ENCODE measurements at places on chromosomes 2 and 18.

DNA sequence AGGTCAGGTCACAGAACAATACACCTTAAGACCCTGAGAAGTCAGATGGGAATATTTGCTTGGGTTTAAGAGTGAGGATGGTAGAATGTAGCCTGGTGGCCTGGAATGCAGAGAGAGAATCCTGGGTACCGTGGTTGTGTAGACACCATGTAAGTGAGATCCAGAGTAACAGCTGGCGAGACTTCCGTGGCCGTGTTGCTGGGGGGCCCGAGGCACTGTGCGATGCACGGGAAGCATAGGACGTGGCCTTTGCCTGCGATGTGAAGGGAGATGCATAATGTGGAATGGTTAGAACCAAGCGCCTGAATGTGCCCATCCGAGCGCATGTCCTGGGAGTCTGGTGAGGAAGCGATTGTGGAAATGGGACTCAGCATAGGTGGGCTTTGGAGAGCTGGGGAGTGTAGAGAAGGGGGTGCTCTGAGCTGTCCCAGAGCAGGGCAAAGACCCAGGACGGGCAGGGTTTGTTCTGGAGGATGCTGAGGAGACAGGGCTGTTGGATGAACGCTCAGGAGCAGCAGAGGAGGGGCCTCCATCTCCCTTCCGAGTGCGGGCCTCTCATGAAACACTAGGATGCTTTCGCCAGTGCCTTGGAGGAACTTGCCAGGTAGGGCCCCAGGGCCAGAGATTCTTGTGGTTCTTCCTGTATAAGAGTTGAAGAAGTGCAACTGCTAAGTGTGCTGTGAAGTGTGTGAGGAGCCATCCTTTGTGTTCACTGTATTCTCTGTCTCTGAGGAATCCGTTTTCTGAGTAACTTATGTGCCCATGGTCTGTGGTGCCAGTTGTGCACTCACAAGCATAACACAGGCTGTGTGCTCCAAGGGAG is 7.1 kb downstream of the RNF144A start:
- DNase-seq: no peak

DNA sequence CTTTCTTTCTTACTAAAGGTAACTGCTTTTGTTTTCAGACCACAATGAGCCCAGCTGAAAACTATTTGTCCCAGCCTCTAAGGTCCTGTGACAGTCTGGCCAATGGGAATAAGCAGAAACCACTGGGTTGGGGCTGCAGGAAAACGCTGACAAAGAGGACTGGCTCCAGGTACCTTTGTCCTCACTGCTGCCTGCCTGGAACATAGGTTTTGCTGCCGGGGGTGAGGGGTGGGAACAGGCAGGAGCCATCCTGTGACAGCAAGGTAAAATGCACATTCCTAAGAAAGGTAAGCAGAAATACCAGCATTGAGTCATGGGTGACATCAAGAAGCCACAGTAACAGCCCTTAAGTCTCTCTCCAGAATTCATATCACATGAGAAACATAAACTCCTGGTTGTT is 21.6 kb downstream of the PTPN2 start:
- DNase-seq: no peak

DNA sequence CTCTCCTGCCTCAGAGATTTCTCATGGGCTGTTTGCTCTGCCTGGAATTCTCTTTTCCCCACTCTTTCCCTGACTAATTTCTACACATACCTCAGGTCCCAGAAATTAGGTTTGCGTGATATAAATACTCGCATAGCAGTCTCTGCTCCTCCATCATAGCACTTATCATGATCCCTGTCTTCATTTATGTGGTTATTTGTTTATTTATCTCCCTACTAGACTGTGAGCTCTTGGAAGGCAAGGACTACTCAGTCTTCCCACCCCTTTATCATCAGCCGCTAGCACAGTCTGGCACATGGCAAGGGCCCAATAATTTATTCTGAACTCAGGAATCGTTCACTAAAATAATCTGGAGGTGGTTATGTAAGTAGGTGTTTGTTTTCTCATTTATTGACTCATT is 79.3 kb downstream of the ADCYAP1 start:
- DNase-seq: no peak

DNA sequence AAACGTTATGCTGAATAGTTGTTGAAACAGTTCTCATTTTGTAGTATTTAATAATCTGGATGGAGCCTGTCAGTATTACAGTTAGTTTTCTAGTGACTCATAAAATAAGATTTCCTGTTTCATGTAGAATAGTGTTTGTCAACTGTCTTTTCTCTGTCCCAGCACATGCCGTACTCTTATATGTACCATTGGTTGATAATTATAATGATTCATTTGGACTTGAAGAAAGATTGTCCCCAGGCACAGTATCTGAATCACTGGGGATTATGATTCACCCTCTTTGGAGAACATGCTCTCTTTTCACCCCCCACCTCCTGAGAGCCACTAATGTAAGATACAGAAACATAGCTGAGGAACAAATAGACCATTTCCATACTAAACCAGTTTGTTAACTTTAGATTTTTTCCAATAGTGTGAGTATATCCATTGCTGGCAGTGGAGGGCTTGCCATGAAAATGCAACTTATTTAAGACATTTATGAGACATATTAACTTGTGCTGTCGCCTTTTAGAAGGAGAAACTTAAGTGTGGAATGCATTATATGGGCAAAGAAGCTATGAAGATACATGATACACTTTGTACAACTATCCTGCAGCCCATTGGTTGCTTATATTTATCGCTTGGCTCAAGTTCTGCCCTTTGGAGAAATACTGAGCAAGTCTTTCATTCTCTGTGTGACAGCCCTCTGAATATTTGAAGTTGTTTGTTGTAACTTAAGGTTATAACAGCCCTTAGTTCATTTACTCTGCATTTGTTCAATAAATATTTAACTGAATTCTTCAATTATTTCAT is 12.4 kb downstream of the COPS8 start:
- DNase-seq: no peak

GRCh38 chr2:168375195-168375798 is 80.8 kb upstream of the CERS6 start:
- DNase-seq: no peak

DNA sequence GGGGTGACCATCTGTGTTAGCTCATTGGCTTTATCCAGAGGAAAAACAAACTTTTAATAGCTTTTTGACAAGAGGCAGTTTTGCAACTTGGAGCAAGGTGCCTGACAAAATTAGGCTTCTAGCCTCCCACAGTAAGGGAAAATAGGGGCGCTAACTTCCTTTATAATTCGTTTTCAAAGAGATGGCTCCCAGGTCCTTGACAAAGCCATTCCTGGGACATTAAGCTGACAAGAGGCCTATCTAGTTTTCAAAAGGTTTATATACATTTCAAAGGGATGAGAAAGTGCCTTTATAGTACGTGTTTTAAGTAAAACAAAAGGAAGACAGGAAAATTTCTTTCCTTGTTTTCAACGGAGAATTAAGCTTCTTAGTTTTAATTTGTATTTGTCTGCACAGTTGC is 159.4 kb upstream of the GCFC2 start:
- DNase-seq: no peak

GRCh38 chr2:105739426-105739825 is 5.3 kb upstream of the NCK2 start:
- DNase-seq: peak; percentile 69

DNA sequence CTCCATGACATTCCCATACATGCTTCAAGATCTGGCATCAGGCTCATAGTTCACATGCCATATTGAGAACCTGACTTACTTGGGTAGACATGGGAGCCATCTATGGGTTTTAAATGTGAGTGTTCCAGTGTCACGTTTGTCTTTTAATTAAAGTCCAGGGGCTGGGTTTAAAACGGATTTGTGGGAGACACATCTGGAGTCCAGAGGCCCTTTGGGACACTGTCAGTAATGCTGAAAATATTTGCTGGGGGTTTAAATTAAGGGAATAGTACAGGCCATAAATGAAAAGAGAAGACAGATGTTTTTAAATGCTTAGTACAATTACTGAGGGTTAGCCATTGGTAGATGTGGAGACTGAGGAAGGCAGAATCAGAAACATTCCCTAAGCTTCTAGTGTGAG is 478.0 kb downstream of the PID1 start:
- DNase-seq: no peak

DNA sequence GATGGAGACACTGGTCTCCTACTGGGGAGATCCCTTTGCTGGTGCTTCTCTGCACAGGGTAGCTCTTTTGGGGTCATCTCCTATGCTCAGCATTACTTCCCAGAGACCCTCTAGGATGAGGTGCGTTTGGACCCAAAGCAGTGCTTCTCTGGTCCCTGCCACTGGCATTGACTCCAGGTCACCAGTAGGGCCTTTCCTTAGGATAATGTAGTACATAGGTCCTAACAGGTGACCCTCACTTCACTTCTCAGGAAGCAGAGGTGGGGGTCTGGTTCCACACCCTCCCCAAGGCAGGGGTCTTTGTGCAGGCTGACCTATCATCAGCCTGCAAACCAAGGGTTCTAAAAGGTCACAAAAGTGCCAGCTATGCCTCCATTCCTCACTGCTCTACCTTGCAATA is 145.8 kb upstream of the HS6ST1 start:
- no peak for DNase-seq

GRCh38 chr2:36459725-36460137 is 104.2 kb downstream of the CRIM1 start:
- no peak for DNase-seq

GRCh38 chr2:6896930-6897759 is 19.6 kb downstream of the RSAD2 start:
- DNase-seq: no peak

- DNase-seq: no peak
Observed at GRCh38 chr2:96916646-96917543, 47.0 kb upstream of the SEMA4C start.

- no peak for DNase-seq
Observed at GRCh38 chr18:54945576-54946125, 13.6 kb downstream of the CCDC68 start.

DNA sequence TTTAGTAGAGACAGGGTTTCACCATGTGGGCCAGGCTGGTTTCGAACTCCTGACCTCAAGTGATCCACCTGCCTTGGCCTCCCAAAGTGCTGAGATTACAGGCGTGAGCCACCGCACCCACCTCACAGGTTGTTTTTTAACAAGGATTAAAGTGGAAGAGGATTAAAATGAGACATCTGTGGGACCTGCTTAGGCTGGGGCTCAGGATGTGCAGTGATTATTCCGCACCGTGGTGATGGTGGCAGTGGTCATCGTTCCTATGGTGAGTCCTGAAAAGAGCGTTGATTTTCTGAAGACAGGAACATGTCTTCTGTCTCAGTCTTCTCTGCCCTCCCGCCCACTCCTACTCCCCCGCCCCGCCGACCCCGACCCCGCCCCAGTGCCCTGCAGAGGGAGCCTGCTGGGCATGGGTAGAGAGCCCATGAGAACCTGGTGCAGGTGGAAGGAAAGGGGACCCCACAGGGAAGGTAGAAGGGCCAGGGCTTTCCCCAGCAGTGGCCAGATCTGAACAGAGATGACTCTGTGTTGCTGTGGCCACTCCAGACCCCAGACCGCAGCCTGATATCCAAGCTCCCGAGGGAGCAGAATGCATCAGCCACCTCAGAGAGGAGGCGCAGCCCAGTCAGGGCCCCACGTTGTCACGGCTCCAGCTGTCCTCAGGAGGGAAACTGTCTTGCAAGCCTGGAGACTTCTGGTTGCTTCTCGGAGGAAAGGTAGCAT is 34.5 kb upstream of the FOSL2 start:
- DNase-seq: no peak

DNA sequence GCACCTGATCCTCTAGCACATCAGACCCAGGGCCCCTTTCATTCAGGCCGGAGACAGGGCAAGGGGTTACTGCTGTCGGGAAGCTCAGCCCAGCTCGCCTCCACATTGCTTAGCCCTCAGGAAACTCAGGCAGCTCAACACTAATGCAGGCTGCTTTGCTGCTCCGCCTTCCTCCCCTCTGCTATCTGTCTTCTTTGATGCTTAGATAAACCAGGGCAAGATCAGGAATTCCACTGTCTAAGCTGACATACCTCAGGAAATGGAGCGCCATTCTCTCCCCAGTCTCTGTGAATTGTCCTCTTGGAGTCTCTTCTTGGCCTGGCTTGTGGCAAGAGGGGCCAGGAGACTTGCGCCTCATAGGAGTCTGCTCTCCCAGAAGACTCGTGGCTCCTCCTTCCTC is 25.5 kb upstream of the EXOC6B start:
- DNase-seq: no peak

DNA sequence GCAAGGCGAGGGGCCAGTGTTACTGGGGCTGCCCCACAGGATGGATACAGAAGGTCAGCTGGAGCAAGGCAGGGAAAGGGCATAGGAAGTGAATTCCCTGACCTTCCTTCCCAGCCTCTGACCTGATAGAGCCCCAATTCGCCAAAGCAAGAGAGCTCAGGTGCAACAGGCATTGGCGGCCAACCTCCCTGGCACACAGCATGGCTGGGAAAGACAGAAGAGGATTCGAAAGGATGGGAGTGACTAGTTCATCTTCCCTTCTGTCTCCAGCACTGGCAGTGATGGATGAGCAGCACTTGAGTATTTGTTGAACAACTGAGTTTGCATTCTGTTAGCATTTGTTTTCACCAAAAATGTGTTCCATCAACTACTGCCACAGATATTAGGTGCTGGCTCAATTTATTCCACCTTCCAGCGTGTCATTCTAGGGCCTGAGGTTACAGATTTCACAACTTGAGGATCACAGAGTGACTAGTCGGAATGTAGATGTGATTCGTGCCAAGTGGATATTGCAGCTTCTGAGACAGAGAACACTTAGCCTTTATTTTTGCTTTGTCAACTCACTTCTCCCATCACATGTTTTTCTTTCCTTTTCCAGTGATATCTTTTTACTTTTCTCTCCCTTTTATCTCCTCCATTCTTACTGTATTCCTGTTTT is 6.2 kb downstream of the COPS8 start:
- no peak for DNase-seq

- peak; percentile 22 for DNase-seq
Observed at GRCh38 chr2:10527585-10527984, 79.5 kb upstream of the ODC1 start.

DNA sequence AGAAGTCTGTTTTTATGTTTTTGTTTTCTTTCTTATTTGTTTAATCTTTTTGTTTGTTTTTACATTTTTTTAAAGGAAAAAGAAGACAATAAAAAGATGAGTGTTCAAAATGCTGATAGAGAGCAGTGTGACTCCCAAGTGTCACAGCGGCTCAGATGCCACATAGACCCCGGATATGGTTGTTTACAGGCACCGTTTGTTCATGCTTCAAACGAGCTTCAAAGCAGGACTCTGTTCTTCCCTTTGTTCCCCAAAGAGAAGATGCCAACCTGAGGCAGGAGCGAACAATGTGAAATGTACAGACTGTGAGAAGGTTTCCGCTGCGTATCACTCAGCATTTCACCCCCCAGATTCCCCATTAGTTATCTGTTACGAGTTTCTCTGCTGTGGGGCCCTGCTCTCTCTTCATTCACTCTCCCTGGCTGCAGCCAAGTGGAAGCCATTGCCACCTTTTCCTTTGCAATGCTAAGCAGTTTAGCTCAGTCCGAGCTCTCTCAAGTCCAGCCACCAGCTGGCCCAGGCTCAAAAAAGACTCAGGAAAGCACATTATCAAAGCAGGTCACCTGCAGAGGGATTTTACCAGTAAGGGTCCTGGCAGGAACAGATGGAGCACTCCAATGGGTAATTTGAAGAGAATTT is 36.4 kb upstream of the PHLPP1 start:
- no peak for DNase-seq

DNA sequence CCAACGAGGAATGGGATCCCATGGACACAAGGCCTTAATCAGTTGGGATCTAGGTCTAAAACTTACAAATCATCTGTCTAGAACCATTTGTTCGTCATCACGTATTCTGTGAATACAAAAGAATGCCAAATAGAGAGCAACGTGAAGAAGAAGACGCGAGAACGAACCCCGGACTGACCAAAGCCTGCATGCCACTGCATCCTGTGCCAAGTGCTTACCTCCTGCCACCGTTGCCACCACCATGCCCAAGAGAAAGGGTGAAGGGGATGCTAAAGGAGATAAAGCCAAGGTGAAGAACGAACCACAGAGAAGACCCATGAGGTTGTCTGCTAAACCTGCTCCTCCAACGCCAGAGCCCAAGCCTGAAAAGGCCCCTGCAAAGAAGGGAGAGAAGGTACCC is 30.2 kb downstream of the ITSN2 start:
- DNase-seq: no peak

Measured in activated effector memory CD4-positive, alpha-beta T cell treated with anti-CD3 and anti-CD28 coated beads, Interleukin-2, amount 50 U/mL, for 16 hours (primary cell).